ENCODE measurements at places on chromosomes 3 and 15. TPM values are rescaled to one million over a fixed set of nuclear protein-coding genes. Genes with fewer than 3 reads are reported as not detected.

DNA sequence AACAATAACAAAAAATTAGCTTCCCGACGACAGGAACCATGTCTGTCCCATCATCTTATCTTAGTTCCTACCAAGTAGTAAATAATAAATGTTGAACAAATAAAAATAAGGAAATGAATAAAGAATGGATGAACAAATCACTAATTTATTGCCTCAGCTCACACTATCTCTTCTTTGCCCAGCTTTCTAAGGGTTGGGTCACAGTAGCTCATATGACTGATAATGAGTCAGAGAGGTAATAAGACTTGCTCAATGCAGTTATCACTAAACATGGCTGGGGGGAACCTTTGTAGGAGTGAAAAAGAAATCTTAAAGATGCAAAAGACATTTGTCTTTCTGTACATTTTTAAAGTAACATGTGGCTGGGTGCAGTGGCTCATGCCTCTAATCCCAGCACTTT lies 182.2 kb downstream of the WDR76 start:
- no peaks in the 10 kb centered on the region for H3K36me3 ChIP-seq
- no peak overlapping the region for H3K27ac ChIP-seq
- no peak overlapping the region for H3K4me3 ChIP-seq
- no peaks in the 10 kb centered on the region for H3K4me1 ChIP-seq

- H3K4me1 ChIP-seq: peaks cover 6% of the 10 kb centered on the region
- no peak for DNase-seq
- no peaks in the 10 kb centered on the region for H3K27me3 ChIP-seq
- H3K4me3 ChIP-seq: no peak overlapping the region
- H3K27ac ChIP-seq: no peak overlapping the region
- no peaks in the 10 kb centered on the region for H3K36me3 ChIP-seq
Observed at GRCh38 chr15:56957812-56958406, 39.5 kb downstream of the TCF12 start.

The NEK10 gene
- 0.58 TPM for total RNA-seq

The RPL15 gene
- total RNA-seq: 1,759 TPM
